Stimulated activated CD8-positive, alpha-beta memory T cell treated with anti-CD3 and anti-CD28 coated beads, Interleukin-2, amount 100 ng/mL, for 48 hours (primary cell): ENCODE measurements at places on chromosomes 12 and 14.

- DNase-seq: no peak
Measured at GRCh38 chr12:107329569-107330324, 236.4 kb upstream of the CRY1 start.

- no peak for DNase-seq
Measured at GRCh38 chr12:106358396-106359241, 1.1 kb downstream of the POLR3B start.

- no peak for DNase-seq
Measured at GRCh38 chr12:95216711-95217376, 423 bp downstream of the FGD6 start.

GRCh38 chr14:106163316-106163715, 636.9 kb downstream of the TMEM121 start:
- no peak for DNase-seq

DNA sequence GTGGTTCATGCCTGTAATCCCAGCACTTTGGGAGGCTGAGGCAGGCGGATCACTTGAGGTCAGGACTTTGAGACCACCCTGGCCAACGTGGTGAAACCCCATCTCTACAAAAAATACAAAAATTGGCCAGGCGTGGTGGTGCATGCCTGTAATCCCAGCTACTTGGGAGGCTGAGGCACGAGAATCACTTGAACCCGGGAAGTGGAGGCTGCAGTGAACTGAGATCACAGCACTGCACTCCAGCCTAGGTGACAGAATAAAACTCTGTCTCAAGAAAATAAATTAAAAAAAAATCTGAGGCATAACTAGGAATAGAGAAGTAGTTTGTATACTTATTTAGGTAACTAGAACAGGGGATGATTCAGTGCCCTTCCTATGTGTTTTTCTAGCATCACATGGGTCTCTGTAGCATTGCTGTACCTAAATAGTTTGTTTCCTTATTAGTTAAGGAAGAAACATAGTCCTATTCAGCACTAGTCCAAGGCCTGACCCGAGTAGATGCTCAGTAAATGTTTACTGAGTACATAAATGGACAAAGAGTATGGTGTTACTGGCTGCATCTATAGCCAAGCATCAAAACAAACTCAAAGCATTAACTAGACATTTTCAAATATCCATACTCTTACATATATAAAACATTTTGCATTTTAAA, 21.7 kb downstream of the TAOK3 start:
- DNase-seq: no peak

DNA sequence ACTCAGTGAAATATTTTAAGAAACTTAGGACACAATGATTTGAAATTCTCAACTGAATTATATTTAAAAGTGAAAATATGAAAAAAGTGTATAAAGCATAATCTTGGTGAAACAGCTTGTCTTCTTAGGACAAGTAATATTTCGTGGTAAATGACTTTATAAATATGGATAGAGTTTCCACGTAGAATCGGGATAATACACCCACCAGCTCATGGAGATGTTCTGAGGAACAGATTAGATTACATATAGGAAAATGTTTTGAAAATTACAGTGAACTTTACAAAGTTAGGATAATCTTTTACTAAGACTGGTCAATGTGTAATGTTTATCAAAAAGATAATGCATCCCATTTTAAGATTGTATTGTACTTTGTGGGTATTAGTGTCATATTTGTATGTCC, 25.6 kb upstream of the MYF6 start:
- DNase-seq: no peak

GRCh38 chr14:55588259-55588699, 8.3 kb downstream of the KTN1 start:
- no peak for DNase-seq

DNA sequence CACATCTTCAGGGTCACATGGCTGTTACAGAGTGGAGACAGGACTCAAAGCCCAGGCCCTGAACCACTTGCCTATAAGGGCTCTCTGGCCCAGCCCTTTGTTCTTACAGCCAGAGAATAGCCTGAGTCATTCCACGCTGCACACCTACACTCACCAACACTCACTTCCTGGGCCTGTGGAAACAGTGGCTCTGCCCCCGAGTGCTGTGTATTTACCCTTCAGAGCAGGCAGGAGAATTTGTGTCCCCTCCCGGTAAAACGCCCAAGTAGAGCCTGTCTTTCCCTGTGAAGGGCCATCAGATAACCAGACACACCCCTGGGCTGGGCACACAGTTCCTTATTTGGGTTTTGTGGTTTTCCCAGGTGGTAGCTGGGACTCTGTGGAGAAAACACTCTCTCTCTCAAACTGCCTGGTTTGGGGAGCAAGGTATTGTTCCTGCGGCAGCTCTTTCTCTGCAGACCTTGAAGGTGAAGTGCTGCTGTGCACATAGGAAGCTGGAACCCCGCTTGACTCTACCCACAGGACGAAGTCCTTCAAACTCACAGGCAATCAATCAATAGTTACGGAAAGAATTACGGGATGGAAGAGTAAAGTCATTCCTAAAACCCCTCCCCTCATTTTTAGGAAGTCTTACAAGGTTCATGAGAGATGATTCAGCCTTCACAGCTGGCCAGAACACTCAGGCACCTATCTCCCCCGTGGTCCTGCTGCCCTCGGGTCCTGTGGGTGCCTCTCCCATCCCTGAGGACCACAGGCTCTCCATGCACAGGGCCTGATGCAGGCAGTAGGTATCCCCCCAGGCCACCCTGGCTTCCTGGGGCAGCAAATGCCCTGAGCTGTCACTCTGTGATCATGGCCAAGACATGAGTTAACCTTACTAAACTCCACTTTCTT, 20.3 kb downstream of the FIGNL2 start:
- DNase-seq: peak; percentile 48

- DNase-seq: no peak
Measured at GRCh38 chr12:31531893-31532292, 59.0 kb downstream of the DENND5B start.

DNA sequence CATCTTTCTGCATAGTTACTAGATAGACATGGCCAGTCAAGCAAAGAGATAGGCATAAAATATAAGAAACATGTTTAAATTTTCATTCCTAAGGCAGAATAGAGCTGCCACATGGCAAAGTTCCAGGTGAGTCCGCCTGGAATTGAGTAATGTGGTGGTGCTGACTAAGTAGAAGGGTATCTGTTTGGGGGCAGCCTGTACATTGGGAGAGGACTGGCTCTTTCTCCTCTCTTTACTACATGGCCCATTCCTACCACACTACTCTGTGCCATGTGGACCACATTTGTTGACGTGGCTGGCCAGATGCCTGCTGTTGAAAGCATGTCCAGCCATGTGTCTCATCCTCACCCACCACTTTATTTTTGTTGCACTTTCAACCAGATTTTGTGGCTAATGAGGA, 354.0 kb downstream of the ETNK1 start:
- DNase-seq: no peak

- DNase-seq: no peak
Measured at GRCh38 chr12:111451649-111452129, 46.0 kb downstream of the SH2B3 start.

GRCh38 chr12:99087278-99087677, 442.2 kb downstream of the APAF1 start:
- no peak for DNase-seq

- peak; percentile 26 for DNase-seq
Measured at GRCh38 chr12:103841690-103842584, 903 bp upstream of the NT5DC3 start.

- no peak for DNase-seq
Measured at GRCh38 chr14:75849300-75849895, 132.4 kb downstream of the TGFB3 start.

DNA sequence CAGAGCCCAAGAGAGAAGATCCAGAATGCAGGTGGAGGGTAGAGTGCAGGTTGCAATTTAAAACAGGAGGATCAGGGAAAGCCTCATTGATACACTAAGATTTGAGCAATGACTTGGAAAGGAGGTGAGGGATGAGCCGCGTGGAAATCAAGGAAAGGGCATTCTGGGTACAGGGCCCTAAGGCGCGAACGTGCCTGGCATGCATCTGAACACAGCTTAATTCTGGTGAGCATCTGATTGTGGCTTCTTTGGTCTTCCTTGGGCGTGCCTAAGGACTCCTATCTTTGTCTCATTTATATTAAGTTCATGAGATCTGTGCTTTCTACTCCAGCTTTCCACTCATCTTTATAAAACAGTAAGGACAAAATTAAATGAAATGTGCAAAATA, 79.3 kb downstream of the NTF3 start:
- no peak for DNase-seq

- DNase-seq: no peak
Measured at GRCh38 chr12:104668274-104668718, 211.5 kb downstream of the CHST11 start.

DNA sequence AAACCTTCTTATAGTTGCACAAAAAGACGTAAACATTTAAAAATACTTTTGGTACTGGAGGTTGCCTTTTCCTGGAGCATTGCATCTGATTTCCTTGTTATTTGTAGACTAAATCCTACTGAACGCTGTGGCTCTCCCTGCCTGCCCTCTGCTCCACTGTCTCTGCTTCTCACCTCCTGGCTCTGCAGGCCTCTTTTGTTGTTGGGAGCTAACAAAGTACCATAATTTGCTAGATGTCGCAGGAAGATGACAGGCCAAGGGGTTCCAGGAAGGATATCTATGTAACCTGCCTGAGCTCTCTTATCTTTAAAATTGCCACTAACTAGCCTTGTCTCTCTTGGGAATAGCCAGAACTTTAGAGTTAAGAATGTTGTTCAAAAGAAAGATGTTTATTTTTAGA, 21.4 kb downstream of the SYNE2 start:
- DNase-seq: no peak

GRCh38 chr14:61648377-61648776, 46.9 kb upstream of the HIF1A start:
- DNase-seq: no peak
